ENCODE measurements at places on chromosomes 3 and 15.

DNA sequence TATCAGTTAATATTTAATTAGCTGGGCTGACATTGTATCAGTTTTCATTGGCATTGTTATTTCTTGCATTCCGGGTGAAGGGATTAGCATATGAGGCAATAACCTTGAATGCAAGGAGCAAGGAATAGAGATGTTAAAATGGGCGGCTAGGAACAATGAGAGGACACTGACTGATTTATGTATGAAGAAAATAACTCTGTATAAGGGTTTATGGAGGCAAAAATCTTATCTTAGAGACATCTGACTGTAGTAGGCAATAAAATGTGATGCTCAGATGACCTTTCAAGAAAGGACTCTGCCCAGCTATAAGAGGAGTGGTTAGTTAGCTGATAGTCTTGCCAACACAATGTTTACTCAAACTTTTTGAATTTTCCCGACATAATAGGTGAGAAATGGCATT is 158.3 kb downstream of the EFHB start:
- no peak for DNase-seq

DNA sequence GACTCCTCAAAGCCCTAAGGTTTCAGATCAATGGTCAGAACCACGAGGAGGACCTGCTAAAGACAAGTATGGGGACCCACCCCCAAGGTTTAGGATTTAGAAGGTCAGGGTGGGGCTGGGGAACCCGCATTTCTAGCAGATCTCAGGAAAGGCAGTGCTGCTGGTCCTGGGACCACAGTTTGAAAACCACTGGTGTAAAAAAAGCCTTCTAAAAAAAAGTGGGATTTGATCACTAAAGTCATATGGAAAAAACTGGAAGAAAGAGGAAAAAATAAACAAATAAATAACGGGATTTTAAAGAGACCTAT is 832 bp downstream of the SLC41A3 start:
- DNase-seq = no peak

GRCh38 chr3:158725348-158726011 is 6.8 kb downstream of the RARRES1 start:
- DNase-seq = peak; percentile 98

GRCh38 chr3:196620161-196620604 is 19.3 kb upstream of the NRROS start:
- DNase-seq = no peak

- DNase-seq = no peak
These were observed 232.6 kb upstream of the TPM1 start for GRCh38 chr15:62809968-62810260.

DNA sequence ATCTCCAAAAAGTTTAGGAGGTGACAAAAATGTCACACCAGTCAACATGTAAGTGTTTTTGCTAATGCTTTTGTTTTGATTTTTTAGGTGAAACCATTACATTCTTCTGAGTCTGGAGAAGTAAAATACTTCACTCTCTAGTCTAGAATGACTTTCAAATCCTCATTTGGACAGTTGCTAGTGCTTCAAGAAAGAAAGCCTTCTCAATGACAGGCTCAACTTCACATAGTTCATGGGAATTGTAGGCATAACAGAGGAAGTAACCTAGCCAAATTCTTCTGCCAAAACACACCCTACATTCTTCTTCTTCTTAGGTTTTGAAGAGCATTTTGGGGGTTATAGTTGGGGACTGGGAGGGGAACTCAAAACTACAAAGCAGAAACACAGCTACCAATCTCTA is 29.4 kb upstream of the HEG1 start:
- DNase-seq = no peak

- DNase-seq = no peak
These were observed 193.1 kb downstream of the ERC2 start for GRCh38 chr3:56275120-56275519.

GRCh38 chr15:69606144-69606543 is 153.5 kb downstream of the RPLP1 start:
- DNase-seq = no peak
